HTR-8/SVneo (cell line): ENCODE measurements at places on chromosomes 12 and 14.

GRCh38 chr14:59032826-59033225 lies 155.6 kb upstream of the DAAM1 start:
- DNase-seq = no peak

- DNase-seq = no peak
Observed at GRCh38 chr12:116881325-116881876, at the start of gene HRK. Gene HRK (minus strand): TSS chr12:116881441. CDS start chr12:116881307, 134 bp downstream.

DNA sequence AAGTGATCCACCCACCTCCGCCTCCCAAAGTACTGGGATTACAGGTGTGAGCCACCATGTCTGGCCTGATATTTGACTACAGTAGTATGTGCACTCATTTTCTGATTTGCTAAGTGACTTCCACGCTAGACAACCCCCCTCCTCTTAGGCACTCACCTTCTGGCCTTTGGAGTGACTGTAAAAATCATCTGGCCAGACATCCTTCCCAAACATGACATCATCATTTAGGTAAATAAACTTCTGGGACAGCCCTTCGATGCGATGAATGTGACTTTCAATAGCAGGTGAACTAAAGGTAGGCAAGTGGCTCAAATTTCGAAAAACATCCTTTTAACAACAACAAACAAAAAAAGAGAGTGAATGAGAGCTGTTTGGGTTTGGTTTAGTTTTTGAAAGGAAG lies 30.6 kb upstream of the SYCP3 start:
- DNase-seq = no peak

DNA sequence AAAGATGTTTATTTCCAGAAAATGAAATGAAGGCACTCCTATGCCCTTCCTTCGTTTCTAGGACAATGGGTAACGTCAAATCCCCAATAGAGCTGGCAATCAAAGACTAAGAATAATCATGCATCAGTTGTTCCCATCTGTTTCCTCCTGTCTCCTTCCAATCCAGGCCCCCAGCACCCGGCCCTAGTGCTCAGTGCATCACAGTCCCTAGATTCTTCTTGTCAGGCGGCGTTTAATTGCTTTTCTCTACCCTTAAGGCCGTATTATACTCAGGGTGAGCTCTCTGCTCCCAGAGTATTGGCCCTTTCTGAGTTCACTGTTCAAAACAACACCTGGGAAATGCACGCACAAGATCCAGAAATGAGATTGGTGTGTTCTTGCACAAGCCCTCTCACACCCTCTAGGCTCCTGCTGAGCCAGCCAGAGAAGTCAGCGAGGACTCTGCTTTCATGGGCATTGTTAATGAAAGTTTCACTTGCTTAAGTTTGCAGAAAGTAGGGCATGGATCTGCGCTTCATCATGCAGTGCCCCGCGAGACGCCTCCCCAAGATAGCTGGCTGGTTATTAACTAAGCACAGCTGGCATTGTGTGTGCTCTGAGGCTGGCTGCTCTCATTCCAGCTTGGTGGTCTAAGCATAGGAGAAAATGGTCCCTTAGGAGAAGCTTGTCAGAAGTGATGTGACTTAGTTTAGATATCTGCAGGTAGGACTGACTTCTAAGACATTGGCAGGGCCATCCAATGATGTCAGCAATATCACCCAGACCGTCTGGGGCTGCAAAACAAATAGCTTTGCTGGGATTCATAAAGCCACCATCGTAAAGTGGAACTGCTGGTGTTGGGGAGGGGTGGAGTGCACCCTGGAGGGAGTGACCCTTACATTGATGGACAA lies 28.7 kb downstream of the CRACR2A start:
- no peak for DNase-seq

DNA sequence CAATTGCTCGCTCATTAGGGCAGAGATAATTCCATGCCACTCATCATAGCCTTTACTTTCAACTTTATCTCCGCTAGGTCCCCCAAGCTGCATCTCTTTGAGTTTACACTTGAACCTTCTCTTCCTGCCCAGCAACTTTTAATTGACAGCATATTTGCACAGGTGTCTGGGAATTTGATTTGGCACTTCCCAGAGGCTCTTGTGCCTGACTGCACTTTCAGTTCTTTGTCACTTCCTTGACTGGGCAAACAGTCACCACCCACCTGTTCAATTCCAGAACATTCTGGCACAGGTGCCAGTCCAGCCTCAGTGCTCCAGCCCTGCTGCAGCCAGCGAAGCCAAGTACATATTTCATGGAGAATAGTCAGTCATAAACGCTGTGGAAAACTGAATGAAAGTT lies 110.1 kb upstream of the LRIG3 start:
- DNase-seq = no peak

GRCh38 chr14:95380350-95381042 lies 60.8 kb upstream of the CLMN start:
- DNase-seq = no peak

DNA sequence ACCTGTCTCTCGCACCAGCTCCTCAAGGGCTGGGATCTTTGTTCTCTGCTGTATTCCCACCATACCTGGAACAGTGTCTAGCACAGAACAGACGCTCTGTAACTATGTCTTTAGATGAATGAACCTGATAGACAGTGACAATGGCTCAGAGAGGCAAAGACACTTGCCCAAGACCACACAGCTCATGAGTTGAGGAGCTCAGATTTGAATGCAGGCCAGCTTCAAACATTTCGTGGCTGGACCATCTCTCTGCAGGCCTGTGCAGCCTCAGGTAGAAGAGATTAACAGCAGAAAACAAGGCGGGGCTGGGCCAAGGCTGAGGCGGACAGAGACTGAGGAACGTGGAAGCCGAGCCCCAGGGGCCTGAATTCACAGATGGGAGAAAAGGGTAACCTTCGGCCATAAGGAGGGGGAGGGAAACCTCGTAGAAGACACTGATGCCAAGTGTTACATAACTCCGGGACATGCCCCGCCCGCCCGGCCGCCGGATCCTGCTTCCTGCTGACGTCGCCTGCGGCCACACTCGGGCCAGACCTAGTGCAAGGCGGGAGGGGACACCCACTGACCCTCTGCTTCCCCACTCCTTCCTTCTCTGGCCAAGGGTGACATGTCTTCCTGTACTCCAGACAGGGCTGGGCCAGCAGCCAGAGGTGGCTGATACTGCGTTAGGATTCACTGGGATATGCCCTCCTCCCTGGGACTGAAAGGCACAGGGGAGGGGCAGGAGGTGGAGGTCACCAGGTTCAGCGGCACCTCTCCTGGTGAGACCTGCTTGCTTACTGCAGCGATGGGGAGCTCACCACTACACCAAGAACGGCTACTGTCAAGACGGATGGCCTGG lies 86.8 kb downstream of the RFLNA start:
- DNase-seq = peak; percentile 85

GRCh38 chr12:5200278-5201087 lies 156.8 kb downstream of the KCNA5 start:
- peak; percentile 17 for DNase-seq

DNA sequence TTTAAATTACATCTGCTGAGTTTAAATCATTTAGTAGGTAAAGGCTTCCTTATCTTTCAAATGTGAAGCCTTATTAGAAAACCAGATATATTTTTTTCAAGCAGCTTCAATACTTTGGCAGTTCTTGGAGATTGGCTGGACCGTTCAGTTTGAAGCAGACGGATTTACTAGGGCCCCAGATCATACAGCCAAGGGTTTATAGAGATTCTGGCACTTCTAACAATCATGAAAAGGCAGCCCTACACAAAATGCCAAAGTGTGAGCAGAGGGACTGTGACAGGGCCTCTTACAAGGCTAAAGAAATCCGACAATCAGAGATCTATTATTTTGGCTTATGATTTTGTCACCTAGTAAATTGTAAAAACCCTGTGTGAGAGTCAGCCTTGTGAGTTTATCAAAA lies 162.8 kb upstream of the SLC38A2 start:
- DNase-seq = no peak

DNA sequence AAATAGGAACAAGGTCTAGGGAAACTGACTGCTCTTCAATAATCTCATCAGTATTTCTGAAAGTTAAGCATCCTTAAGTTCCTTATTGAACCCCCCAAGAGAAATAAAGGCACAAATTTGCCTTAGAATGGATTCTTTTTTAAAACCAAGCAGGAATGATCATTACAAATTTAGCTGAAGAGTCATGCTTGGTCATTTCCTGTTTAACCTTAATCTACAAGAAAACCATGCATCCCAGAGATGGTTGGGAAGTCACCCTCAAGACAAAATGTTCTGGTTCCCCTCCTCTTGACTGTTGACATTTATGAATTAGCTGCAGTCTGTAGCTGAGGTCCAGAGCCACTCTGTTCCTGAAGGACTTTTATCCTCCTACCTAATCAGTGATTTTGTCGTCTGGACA lies 291.8 kb upstream of the G2E3 start:
- DNase-seq = no peak

GRCh38 chr12:118377884-118378470 lies 1.6 kb downstream of the SUDS3 start:
- DNase-seq = peak; percentile 60

DNA sequence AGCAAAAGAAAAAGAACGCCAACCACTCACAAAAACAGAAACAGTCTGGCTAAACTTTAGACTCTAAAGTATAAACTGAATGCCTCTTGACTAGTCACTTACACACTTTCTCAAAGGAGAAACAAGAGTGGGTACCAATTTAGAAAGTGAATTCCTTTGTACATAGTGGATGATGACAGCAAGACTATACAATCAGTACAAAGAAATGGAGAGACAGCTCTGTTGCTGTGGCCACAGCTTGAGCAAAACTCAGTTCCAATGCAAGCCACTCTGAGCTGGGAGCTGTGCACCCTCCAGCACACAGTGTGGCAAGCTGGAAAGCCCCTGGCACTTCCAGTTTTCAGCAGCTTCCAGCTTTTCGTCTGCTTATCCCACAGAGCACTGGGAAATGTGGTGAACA lies 21.7 kb downstream of the NT5DC3 start:
- DNase-seq = no peak

DNA sequence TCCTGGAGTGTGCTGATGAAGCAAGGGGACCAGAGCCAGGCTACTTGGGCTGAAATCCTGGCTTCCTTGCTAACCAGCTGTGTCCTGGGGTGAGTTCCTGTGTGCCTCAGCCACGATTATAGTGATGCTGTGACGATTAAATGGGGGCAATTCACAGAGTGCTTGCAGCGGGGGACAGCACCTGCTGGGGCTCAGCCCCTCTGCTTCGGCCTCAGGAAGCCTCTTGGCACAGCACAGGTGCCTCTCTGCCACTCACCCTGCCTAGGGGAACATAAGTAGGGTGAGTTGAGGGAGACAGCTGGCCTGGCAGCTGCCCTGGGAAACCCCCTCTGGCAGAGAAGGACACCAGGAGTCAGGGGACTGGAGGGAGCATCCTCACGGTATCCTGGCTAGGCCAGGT lies 9.4 kb downstream of the KRT80 start:
- DNase-seq = no peak

DNA sequence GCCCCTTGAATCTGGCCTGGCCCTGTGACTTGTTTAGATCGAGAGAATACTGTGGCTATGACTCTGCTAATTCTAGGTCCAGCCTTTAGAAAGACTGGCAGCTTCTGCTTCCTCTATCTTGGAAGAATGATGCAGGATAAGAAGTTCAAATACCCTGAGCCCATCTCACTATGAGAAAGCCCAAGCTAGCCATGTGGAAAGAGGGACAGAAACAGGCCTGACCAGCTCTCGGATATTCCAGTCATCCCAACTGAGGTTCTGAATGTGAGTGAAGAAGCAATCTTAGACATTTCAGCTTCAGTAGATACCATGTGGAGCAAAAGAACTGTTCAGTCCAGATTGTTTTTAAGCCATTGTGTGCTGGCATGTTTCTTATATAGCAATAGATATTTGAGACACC lies 17.3 kb upstream of the KRR1 start:
- no peak for DNase-seq

DNA sequence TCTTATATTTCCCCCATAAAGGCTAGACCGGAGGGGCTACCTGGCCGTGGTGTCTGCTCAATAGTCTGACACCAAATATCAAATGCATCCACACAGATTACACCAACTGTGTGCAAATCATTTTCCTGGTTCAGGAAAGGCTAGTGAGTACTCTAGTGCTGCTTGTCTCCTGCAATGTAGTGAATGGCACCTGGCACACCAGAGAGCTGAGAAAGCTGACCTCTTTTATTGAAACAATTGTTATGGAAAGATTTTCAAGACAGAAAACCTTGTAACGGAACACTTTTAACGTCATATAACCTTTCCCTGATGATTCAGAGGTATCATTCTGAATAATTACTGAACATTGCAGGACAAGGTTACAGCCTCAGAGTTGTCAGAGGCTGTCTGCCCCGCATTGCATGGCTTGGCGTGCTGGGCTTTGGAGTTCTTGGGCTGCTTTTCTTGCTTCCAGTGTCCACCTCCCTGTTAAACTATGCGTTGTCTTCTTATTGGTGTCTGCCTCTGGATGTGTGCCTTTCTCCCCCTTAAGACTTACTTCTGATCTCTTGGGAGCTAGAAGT lies 40.7 kb upstream of the HDAC7 start:
- no peak for DNase-seq

DNA sequence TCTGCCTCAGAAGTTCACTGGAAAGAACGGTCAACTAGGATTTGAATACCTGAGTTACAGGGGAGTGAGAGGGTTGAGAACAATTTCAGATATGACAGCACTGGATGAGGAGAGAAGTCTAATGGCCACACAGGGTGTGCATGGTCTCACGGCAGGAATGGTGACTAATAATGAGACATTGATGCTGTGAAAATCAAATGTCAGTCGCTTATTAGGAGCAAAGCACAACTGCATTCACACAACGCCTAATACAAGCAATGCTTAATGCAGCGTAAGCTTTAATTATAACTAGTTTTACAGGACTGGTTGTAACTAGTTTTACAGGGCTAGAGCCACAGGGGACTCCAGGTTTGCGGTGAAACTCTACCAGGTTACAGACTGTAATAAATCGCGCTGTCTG lies 23.4 kb upstream of the PRIMA1 start:
- DNase-seq = no peak

GRCh38 chr12:67804168-67804567 lies 155.6 kb downstream of the DYRK2 start:
- no peak for DNase-seq

DNA sequence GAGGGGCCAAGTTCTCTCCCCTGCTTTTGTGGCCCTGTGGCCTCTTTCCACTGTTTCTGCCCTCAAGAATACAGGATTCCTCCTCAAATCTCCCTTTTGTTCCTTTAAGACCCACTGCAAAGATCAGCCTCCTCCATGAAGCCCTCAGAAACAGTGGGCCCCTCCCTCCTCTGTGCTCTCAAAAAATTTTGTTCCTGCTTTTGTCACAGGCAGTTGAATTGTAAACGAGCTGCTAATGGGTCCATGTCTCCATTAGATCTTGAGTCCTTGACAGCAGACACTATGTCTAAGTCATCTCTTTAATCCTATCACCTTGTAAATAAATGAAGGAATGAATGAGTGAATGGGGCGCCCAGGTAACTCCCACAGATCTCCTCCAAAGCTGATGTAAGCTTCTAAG lies 175.2 kb downstream of the ESRRB start:
- no peak for DNase-seq

DNA sequence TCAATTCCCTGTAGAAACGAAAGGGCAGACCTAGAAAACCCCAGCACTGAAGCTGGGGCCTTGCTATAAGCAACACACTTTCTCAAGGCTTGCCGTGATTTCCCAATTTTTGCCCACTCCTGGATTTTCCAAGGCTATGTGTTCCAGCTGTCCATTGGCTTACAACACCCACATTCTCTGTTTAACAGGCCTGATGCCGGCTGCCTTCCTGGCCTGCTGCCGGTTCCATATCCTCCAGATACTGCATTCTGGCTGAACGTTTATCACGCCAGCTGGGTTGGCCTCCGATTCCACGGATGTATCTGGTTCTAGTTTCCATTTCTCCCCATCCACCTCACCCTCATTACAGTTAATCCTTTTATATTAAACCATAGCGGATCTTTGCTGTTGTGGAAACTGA lies 2.0 kb upstream of the PCNX1 start:
- DNase-seq = no peak
